ENCODE measurements at places on chromosomes 2 and 18. TPM values are rescaled to one million over a fixed set of nuclear protein-coding genes. Genes with fewer than 3 reads are reported as not detected.

DNA sequence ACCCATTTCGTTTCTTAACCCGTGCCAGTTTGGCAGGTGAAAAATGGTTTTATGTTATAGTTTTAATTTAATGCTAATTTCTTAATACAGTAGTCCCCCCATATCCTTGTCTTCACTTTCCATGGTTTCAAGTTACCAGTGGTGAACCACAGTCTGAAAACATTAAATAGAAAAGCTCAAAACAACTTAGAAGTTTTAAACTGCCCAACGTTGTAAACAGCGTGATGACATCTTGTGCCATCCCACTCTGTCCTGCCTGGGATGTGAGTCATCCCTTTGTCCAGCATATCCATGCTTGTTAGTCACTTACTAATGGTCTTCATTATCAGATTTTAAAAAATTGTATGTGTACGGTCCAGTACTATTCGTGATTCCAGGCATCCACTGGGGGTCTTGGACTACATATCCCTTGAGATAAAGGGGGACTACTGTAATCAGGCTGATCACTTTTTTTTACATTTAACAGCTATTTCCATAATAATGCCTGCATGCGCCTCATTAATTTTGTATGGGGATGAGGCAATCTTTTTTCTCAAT lies 31.9 kb downstream of the SLC66A3 start:
- DNase-seq: peak; percentile 36

DNA sequence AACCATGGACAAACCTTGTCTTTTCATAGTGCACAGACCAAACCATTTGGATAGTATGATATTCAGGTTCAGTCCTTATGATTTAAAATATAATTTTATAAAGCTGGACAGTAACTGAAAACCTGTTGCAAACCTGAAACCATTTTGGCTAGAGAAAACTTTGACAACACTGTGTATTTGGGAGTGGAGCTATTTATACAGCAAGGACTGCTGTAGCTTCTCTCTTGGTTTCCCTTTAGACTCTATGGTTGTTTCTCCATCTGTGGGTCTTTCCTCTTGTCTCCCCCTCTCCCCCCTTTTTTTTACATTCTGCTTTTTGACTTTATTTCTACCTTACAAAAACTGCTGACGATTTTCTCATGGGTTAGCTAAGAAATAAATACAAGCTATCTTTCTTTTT lies 581.7 kb downstream of the SLC4A3 start:
- no peak for DNase-seq

DNA sequence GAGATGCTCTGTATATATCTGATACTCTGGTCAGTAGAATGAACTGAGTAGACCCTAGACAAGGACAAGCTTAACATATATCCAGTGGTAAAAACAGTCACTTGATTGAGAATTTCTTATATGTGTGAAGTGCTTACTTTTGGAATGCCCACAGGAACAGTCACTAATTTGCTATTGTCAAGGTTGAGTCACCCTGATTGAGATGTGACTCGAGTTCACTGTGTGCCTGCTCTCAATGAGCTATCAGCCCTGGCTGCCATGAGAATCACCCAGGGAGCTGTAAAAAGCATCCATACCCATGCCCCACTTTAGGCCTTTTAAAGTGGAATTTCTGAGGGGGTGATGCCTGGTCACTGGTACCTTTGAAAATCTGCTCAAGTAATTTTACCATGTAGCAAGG lies 283.7 kb downstream of the SUCLG1 start:
- no peak for DNase-seq

GRCh38 chr2:230956827-230957755 lies 32.0 kb upstream of the GPR55 start:
- peak; percentile 42 for DNase-seq

DNA sequence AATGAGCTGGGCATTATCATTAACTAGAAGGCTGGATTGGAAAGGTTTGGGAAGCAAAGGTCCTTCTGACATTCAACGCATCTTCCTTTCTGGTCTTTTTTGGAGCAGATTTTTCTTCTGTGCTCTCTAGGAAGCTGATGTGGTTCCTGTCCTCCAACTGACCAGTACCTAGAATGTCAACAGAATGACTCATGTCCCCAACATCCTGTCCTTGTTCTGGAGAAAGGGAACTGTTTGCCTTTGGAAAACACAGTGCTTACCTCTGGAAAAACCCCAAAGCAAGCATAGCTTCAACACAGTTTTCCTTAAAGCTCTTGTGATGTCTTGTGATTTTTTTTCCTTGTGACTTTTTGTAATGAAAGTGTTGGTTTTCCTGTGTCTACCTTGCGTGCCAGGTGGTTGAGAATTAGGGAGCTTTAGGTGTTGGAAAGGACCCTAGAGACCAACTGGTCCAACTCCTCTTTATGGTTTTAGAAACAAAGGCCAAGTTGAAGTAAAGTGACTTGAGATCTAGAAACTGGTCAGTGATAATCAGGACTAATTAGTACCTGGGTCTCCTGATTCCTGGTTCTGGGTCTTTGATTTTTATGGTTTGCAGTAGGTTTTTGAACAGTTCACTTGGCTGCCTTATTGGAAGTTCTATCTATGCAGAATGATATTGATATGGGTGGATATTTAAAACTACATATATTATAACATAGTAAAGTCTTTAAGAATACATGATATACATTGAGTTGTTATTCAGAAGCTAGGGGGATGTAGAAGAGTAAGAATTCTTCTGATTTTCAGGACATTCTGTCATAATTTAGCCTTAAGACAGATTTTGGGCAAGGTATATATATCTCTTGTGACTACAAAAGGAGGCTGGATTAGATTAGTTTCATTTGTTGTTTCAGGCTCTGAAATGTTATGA lies 70.5 kb downstream of the FMNL2 start:
- peak; percentile 51 for DNase-seq

- no peak for DNase-seq
Measured at GRCh38 chr2:234272069-234272850, 221.8 kb downstream of the SPP2 start.

- no peak for DNase-seq
Measured at GRCh38 chr2:65164426-65164891, 34.6 kb upstream of the RAB1A start.

- DNase-seq: no peak
Measured at GRCh38 chr18:62331581-62332356, 6.7 kb downstream of the TNFRSF11A start.

- DNase-seq: no peak
Measured at GRCh38 chr2:219511547-219512325, 2.5 kb upstream of the ASIC4 start.

DNA sequence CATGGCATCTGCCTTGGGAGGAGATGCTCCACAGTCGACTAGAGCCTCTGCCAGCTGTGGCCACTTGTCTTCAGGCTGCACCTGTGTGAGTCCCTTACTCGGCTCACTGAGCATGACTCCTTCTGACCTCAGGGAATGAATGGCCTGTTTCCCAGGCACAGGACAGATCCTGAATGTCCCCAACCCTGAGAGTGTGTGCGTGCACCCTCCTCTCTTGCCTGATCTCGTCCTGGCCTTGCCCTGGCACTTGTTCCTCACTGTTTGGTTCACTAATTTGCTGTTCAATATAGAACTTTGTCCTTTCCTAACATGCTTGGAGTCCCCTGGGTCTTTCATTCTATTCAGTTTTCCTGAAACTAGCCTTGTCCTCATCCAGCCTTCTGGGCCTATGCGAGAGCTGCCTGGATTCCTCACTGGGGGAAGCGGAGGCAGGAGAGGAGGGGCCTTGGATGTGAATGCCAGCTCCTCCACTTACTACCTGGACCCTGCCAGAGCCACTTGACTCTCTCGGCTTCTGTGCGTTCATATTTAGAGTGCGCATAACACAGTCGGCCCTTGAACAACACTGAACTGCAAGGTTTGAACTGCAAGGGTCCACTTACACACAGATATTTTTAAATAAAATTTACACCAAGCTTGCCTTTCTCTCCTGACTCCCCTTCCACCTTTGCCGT lies 184.8 kb downstream of the ACKR3 start:
- DNase-seq: no peak

Gene SLC4A5
- 0.91 TPM for total RNA-seq

Gene PPM1G
- total RNA-seq: 140 TPM

Gene FZD7
- 14.6 TPM for total RNA-seq

Gene DNER
- total RNA-seq: 2.9 TPM

Gene ACADL
- not detected for total RNA-seq
